Activated CD4-positive, alpha-beta memory T cell treated with anti-CD3 and anti-CD28 coated beads, Interleukin-2, amount 10 ng/mL, durations not matched to agents 7 days and 5 days (primary cell): ENCODE measurements at places on chromosomes 3 and 15. TPM values are rescaled to one million over a fixed set of nuclear protein-coding genes. Genes with fewer than 3 reads are reported as not detected.

Gene BUB1B
- 73.2 TPM for total RNA-seq

Gene FBXO45
- total RNA-seq, result 19.7 TPM

Gene MEGF11
- not detected for total RNA-seq

Gene FEZF2
- total RNA-seq, result not detected

DNA sequence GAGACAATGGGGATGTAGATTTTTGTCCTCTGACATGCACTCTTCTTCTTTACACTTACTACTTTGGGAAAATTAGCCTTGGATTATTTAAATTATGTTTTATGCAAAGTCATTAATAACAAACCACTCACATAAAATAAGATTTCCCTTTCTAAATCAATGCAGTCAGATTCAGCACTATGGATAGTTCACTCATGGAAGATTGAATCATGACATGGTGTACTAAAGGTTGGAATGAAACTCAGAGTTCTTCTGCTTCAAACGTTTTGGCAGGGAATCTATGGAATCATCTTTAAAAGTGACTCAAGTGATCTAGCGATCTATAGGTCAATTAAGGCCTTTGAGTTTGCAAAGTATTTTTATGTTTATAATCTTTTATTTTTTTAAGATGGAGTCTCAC is 154.3 kb downstream of the KCNMB2 start:
- H3K36me3 ChIP-seq, result no peaks in the 10 kb centered on the region
- H3K27me3 ChIP-seq, result no peaks in the 10 kb centered on the region
- DNase-seq, result no peak

DNA sequence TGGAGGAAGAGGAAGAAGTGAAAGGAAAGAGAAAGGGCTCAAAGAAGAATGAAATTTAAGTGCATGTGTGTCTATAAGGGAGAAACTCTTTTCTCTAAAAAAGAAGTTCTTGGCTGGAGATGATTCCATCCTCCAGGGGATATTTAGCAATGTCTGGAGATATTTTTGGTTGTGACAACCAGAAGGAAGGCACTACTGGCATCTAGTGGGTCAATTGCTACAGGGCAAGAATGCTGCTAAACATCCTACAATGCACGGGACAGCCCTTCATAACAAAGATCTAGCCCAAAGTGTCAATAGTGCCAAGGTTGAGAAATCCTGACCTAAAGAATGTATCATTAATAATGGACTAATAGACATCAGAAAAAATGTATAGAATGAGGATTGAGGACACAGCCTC is 57.4 kb upstream of the ST3GAL6 start:
- no peak overlapping the region for H3K27ac ChIP-seq
- peaks cover 3% of the 10 kb centered on the region for H3K27me3 ChIP-seq
- H3K4me1 ChIP-seq, result no peaks in the 10 kb centered on the region

GRCh38 chr3:139794469-139795265 is 116.9 kb upstream of the NMNAT3 start:
- H3K4me3 ChIP-seq, result no peak overlapping the region
- H3K27ac ChIP-seq, result no peak overlapping the region
- no peak for DNase-seq

DNA sequence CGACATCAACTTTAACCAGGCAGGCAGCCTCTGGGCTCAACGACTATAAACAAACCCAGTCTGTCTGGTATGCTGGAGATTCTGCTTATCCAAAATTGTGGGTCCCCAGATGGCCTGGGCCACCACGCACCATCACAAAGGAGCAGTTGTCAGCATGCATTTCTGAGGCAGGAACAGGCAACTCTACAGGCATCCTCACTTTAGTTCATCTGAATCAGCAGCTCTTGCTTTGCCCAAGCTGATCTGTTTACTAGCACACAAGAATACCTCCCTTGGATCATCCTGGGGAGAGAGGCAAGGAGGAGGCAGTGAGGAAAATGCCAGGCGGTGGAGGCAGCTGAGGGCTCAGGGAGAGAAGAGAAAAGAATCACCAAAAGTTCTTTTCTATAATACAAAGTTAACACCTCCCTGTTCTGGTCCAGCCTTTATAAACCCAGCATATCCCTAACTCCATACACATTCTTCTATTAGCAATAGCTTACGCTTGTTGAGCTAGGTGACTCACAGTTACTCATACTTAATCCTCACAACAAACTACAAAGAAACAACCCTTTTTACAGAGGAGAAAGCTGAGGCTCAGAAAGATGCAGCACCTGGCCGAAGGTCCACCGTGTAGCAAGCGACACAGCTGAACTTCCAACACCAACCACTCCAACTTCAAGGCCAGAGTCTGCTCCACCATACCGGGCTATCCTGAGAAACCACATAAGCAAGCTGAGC is 33.6 kb downstream of the ZDHHC3 start:
- no peak for DNase-seq
- H3K4me3 ChIP-seq, result no peak overlapping the region
- H3K27me3 ChIP-seq, result no peaks in the 10 kb centered on the region
- H3K4me1 ChIP-seq, result no peaks in the 10 kb centered on the region
- H3K36me3 ChIP-seq, result peaks cover 37% of the 10 kb centered on the region
- H3K27ac ChIP-seq, result no peak overlapping the region

DNA sequence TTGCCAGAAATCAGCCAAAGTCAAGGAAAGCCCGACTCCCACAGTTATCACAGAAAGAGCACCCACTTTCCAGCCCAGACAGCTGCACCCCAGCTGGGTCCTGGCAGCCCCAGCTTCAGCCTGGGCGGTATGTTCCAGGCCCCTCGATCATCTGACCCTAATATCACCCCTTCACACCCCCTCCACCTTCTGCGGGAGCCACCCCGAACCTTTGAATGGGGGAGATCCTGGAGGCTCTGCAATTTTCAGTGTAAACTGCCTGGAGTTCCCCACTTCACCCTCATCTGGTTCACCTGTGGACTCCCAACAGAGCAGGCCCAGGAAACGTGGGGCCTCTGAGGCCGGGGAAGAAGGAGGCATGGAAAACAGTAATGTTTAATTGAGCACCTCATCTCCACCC is 5.9 kb downstream of the PRSS50 start:
- H3K4me1 ChIP-seq, result no peaks in the 10 kb centered on the region
- no peak overlapping the region for H3K4me3 ChIP-seq
- no peaks in the 10 kb centered on the region for H3K27me3 ChIP-seq
- no peak overlapping the region for H3K27ac ChIP-seq
- no peak for DNase-seq

DNA sequence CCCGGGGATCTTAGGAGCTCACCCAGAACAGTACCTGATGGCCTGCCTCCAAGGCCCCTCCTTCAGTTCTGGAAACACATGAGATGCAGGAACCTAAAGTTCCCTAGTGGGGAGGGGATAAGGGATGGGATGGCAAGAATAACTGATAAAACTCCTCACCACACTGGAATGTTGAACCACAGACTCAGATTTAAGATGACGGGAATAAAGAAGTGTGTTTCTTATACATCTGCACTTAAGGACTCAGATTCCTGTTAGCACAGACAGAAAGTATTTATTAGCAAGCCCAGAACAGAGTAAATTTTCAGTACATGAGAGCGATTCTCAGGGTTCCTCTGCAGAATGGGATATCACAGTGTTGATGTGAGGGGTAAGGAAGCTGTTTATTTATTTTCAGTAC is 245.2 kb downstream of the TLE3 start:
- DNase-seq, result no peak
- H3K36me3 ChIP-seq, result no peaks in the 10 kb centered on the region
- H3K4me3 ChIP-seq, result no peak overlapping the region
- H3K27me3 ChIP-seq, result peaks cover 4% of the 10 kb centered on the region
- no peak overlapping the region for H3K27ac ChIP-seq
- H3K4me1 ChIP-seq, result peaks cover 6% of the 10 kb centered on the region

- peaks cover 7% of the 10 kb centered on the region for H3K27me3 ChIP-seq
- no peak overlapping the region for H3K27ac ChIP-seq
- H3K4me1 ChIP-seq, result no peaks in the 10 kb centered on the region
- no peak overlapping the region for H3K4me3 ChIP-seq
These were observed 96.0 kb downstream of the LSM3 start for GRCh38 chr3:14274612-14274936.

DNA sequence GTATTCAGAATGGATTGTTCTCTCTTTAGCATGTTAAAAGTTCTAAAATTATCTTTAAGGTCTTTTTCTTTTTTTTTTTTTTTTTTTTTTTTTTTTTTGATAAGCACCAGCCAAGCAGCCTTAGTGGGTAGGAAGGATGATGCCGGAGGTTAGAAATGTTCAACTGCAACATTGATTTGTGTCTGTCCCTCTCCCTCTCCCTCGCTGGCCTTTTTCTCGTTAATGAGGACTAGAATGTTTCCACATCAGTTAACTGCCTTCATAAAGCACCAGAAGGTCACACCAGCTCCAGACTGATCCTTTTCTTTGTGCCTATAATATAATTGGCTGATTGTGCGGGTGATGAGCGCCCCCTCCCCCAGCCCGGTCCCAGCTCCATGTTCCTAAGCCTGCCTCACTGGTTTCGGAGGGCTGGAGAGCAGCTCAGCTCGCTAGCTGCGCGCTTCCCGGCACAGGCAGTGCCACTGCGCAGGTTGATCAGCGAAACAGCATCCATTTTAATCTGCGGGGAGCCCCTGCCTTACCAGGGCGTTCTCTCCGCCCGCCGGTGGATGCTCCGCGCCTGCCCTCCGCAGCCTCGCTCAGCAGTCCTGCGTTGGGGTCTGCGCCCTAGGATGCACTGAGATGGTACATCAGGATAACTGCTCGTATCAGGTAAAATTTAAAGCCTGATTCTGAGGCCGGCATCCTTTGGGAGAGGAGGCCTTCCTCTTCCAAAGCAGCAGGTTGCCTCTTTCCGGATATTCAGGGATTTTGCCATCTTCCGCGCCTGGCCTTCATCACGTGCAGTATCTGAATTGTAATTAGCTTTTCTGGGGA is 148.9 kb upstream of the IL12A start:
- no peaks in the 10 kb centered on the region for H3K36me3 ChIP-seq
- H3K4me3 ChIP-seq, result no peak within 1 kb of the TSS
- H3K27ac ChIP-seq, result no peak within 1 kb of the TSS
- peaks cover 31% of the 10 kb centered on the region for H3K27me3 ChIP-seq
- no peaks in the 10 kb centered on the region for H3K4me1 ChIP-seq

DNA sequence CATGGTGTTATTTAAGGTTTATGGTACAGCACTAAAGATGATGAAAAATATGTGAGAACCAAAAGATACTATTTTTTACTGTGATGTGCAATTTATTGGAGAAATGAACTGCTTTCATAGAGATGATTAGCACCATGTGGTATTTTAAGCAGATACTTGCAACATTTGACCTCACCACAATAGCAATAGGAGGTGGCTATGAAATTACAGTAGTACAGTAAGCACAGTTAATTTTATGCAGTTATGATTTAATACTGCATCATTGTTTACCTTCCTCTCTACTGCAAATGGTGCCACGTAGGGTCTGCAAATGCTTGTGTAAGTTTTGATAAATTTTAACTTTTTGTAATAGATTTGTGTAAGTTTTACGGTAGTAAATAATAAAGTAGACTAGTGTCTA is 14.0 kb downstream of the PYGO1 start:
- no peaks in the 10 kb centered on the region for H3K36me3 ChIP-seq
- DNase-seq, result no peak
- no peak overlapping the region for H3K27ac ChIP-seq
- no peak overlapping the region for H3K4me3 ChIP-seq
- H3K4me1 ChIP-seq, result no peaks in the 10 kb centered on the region
